Activated T-cell treated with anti-CD3 and anti-CD28 coated beads, Interleukin-2, amount 50 U/mL, for 72 hours (primary cell): ENCODE measurements at places on chromosomes 5 and 9. TPM values are rescaled to one million over a fixed set of nuclear protein-coding genes. Genes with fewer than 3 reads are reported as not detected.

Gene PIP5KL1
- 4.4 TPM for total RNA-seq

GRCh38 chr9:131403493-131403773 lies 9.5 kb downstream of the PRRC2B start:
- peaks cover 100% of the 10 kb centered on the region for H3K4me1 ChIP-seq
- H3K27ac ChIP-seq, result no peak overlapping the region
- DNase-seq, result no peak

Gene MEIKIN
- 0.19 TPM for total RNA-seq

DNA sequence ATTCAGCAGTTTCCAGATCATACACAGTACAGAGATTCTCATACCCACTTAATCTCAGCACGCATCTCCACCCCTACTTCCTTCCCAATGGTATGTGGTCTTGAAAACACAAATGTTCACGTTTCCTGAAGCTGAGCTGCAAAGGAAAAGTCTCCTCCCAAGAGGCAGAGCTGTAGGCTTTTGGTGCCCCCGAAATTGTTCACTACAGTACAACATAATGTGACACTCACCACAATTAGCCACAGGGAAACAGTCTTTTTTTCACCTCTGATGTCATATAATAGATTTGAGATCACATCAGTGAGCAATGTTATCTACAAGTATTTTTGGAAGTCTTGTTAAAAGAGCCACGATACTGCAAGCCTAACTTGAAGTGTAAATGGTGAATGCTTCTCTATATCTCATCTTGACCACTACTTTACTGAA lies 40.2 kb downstream of the NFIB start:
- no peaks in the 10 kb centered on the region for H3K36me3 ChIP-seq
- H3K27me3 ChIP-seq, result peaks cover 23% of the 10 kb centered on the region
- H3K4me3 ChIP-seq, result no peak overlapping the region
- H3K4me1 ChIP-seq, result peaks cover 5% of the 10 kb centered on the region

GRCh38 chr9:10172476-10172875 lies 440.3 kb downstream of the PTPRD start:
- no peaks in the 10 kb centered on the region for H3K36me3 ChIP-seq
- H3K27me3 ChIP-seq, result no peaks in the 10 kb centered on the region
- no peak for DNase-seq
- H3K4me1 ChIP-seq, result no peaks in the 10 kb centered on the region
- no peak overlapping the region for H3K27ac ChIP-seq

Gene TAL2
- total RNA-seq, result not detected
